ENCODE measurements at places on chromosomes 3 and 15. TPM values are rescaled to one million over a fixed set of nuclear protein-coding genes. Genes with fewer than 3 reads are reported as not detected.

DNA sequence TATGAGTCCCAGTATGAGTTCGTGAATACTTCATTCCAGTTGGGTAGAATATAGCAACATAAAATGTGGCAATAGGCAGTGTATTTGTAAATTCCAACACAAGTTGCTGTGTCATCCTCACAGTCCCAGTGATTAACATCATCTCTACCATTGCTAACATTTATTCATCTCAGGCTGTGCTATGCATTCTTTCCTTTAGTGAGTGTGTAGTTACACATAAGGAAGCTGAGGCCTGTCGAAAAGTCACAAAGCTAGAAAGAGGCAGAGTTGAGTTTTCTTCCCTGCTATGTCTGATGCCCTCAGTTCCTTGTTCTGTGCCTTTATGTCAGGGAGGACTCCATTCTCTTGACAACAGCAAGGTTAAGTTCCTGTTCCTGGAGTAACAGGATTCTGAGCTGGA is 96.4 kb downstream of the FNDC3B start:
- DNase-seq: no peak

- no peak for DNase-seq
Measured at GRCh38 chr3:192812743-192813383, 85.5 kb upstream of the FGF12 start.

- no peak for DNase-seq
Measured at GRCh38 chr15:77832874-77833273, 200.2 kb upstream of the LINGO1 start.

- DNase-seq: no peak
Measured at GRCh38 chr3:31314258-31314657, 218.5 kb upstream of the STT3B start.

ZCWPW2 gene
- total RNA-seq: 1.2 TPM

DNA sequence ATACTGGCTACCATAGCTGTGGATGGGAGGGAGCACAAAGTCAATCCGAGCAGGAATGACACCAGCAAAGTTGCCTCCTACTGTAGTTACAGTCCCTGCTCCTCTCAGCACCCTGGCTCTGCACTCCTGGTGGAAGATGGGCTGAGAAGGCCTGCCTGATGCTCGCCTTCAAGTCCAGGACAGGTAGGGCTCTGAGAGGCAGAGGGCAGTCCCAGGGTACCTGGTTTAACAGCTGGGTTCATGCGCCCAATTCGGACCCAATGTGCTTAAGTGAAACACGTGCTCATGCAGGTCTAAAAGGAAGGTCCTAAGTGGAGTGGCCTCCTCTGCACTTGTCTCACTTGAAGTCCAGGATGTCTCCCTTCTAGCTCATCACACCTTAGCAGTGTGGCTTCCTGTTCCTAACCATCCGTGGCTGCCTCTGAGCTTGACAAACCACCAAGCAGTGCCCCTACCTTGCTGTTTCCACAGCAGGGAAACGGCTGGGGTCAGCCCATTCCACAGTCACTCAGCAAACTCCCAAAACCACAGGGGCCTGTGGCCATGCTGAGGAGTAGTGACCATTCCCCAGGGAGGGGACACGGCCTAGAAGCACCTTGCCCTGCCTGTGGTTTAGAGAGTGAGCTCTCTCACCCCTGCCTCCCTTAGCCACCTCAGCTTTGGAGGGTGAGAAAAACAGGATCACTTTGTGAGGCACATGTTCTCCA is 3.9 kb upstream of the MUSTN1 start:
- no peak for DNase-seq

GRCh38 chr15:63056829-63057228 is 14.3 kb downstream of the TPM1 start:
- DNase-seq: no peak

DNA sequence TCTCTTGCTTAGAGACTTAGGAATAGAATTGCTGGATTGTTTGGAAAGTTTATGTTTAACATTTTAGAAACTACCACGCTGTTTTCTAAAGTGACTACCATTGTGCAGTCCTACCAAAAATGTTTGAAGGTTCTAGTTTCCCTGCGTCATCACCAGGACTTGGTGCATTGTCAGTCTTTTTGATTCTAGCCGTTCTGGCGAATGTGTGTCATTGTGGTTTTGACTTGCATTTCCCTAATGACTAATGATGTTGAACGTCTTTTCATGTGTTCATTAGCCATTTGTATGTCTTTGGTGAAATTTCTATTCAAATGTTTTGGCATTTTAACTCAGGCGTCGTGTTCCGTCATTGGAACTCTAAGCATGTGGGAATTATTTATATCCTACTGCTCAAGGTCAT is 58.0 kb downstream of the CHD2 start:
- no peak for DNase-seq
